ENCODE measurements at places on chromosomes 1 and 21.

GRCh38 chr1:197224160-197224559 is 43.9 kb upstream of the CRB1 start:
- no peak for DNase-seq
- H3K27me3 ChIP-seq: no peaks in the 10 kb centered on the region

DNA sequence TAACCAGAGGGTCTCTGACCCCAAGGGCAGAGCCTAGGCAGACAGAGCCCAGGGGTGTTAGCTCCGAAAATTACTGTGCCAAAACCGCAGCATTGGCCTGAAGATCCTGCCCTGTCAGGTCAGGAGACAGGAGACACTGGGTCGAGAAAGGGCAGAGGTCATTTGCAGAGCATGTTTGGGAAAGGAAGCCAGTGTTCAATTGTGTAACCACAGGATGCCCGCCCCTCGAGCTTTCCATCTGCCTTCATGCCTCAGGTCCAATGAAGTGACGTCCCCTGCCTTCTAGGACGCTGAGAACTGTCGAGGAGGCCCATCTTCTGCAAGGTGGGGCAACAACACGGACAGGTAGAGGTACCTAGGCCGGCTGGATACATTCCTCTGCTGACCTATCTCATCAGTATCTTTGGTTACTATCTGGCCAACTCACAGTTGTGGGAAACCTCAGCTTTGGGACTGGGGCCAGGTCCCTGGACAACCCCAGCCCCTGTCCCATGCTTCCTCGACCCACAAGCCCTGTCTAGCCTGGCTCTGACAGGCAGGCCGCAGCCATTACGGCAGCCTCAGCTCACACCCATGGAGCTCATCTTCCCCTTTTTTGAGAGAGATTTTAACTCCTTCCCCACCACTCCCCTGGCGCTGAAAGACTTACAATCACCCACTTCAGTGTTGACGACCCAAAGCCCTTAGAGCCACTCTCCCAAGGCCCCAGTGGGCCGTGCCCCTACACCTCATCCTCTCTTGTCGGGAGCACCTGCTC is 1.3 kb downstream of the ARL8A start:
- peak overlapping the region; percentile 77 for H3K4me3 ChIP-seq
- no peaks in the 10 kb centered on the region for H3K27me3 ChIP-seq
- H3K27ac ChIP-seq: peak overlapping the region; percentile 93
- peaks cover 35% of the 10 kb centered on the region for H3K4me1 ChIP-seq

DNA sequence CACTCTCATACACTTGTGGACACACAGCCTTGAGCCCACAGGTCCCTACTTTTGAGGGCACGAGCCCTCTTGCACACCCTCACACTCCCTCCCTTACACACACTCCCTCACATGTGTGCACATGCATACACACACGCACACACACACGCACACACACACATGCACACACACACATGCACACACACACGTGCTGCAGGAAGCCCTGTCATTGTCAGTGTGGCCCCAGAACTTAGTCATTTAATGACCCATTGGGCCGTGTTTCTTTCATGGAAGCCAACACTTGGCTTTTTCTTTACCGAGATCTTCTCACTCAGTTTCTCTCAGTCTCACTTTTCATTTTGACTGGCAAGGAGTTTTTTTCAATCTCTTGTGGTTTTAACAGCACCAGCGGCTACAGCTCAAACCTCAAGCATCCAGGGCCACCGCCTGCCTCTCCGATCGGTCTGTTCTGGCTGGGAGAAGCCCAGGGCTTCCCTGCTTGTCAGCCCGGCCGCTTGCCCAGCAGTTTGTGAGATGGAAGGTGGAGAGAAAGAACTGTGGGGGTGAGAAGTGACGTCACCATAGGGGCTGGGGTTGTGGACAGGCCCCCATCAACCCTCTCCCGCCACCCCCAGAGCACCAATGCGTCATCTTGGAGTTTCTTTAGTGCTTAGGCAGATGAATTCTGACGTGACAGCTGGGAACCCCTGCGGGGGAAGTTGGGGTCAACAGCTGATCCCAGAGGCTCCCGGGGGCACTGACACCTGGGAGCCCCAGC is 15.8 kb upstream of the TNFRSF8 start:
- DNase-seq: no peak
- H3K36me3 ChIP-seq: no peaks in the 10 kb centered on the region
- H3K4me1 ChIP-seq: peaks cover 8% of the 10 kb centered on the region
- no peak overlapping the region for H3K4me3 ChIP-seq
- H3K27ac ChIP-seq: no peak overlapping the region

DNA sequence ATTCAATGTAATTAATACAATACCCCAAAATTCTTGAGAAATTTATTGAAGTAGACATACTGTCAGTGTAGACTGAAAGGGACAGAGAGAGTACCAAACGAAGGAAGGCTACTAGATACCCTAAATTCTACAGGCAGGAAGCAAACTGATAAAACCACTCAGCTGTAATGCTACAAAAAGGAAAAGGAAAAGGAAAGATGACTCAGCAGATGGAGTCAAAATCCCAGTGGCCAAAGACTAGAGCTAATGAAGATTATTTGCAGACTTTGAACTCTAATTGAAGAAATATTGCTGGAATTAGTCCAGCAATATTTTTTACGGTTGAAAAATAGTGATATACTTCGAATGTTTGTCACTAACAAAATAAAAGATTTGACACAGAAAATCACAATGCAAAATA is 671.9 kb downstream of the BRINP3 start:
- H3K27ac ChIP-seq: no peak overlapping the region
- DNase-seq: no peak
- H3K36me3 ChIP-seq: no peaks in the 10 kb centered on the region
- no peaks in the 10 kb centered on the region for H3K4me1 ChIP-seq

- no peak for DNase-seq
- H3K36me3 ChIP-seq: peaks cover 72% of the 10 kb centered on the region
- peaks cover 21% of the 10 kb centered on the region for H3K4me1 ChIP-seq
- H3K27ac ChIP-seq: no peak overlapping the region
Measured at GRCh38 chr1:6547301-6547700, 7.0 kb downstream of the NOL9 start.

DNA sequence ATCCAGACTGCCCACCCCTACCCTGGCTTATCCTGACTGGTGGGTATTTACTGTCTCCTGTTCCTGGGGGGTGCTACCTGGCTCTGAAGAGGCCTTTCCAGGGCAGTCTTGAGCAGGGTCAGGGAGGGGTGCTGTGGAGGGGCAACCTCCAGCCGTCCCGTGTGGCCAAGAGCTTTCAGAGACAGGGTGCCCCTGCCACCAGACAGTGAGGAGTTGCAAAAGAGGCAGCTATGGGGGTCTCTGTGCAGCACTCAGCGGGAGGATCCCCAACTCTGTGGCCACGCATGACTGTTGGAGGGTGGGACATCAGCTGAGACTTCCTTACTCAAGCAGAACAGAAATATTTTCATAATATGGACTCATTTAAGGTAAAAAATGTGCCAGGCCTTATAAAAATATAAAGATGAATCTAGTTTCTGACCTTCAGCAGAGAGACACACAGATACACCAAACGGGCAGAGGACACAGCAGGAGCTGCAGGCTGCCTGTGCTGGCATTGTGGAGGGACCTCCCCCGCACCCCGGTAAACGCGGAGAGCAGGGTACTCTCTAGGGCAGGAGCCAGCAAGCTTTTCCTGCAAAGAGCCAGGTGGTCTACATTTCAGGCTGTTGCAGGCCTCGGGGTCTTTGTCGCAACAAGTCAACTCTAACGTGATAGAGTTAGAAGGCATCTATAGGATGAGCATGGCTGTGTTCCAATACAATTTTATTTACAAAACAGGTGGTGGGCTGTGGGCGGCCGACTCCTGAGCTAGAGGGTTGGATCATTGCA is 252.6 kb downstream of the RHOU start:
- no peak overlapping the region for H3K27ac ChIP-seq
- DNase-seq: no peak
- no peaks in the 10 kb centered on the region for H3K27me3 ChIP-seq
- peaks cover 19% of the 10 kb centered on the region for H3K4me1 ChIP-seq
- H3K36me3 ChIP-seq: no peaks in the 10 kb centered on the region
- no peak overlapping the region for H3K4me3 ChIP-seq

- no peak for DNase-seq
- H3K4me1 ChIP-seq: peaks cover 17% of the 10 kb centered on the region
- H3K36me3 ChIP-seq: no peaks in the 10 kb centered on the region
- no peak overlapping the region for H3K27ac ChIP-seq
- no peak overlapping the region for H3K4me3 ChIP-seq
Measured at GRCh38 chr1:109808703-109809102, 45.0 kb upstream of the EPS8L3 start.

GRCh38 chr1:5664906-5665875 is 327.0 kb downstream of the NPHP4 start:
- no peak overlapping the region for H3K4me3 ChIP-seq
- H3K4me1 ChIP-seq: peaks cover 17% of the 10 kb centered on the region
- no peak for DNase-seq
- H3K27me3 ChIP-seq: peaks cover 20% of the 10 kb centered on the region
- no peaks in the 10 kb centered on the region for H3K36me3 ChIP-seq
- no peak overlapping the region for H3K27ac ChIP-seq

- no peaks in the 10 kb centered on the region for H3K27me3 ChIP-seq
- no peak overlapping the region for H3K4me3 ChIP-seq
- DNase-seq: peak; percentile 69
- H3K36me3 ChIP-seq: no peaks in the 10 kb centered on the region
Measured at GRCh38 chr21:45537746-45538291, 4.4 kb downstream of the SLC19A1 start.

GRCh38 chr1:109761227-109762038 is 2.3 kb downstream of the EPS8L3 start:
- peaks cover 8% of the 10 kb centered on the region for H3K4me1 ChIP-seq
- peak; percentile 73 for DNase-seq
- no peak overlapping the region for H3K27ac ChIP-seq
- H3K4me3 ChIP-seq: no peak overlapping the region
- no peaks in the 10 kb centered on the region for H3K36me3 ChIP-seq
- no peaks in the 10 kb centered on the region for H3K27me3 ChIP-seq

DNA sequence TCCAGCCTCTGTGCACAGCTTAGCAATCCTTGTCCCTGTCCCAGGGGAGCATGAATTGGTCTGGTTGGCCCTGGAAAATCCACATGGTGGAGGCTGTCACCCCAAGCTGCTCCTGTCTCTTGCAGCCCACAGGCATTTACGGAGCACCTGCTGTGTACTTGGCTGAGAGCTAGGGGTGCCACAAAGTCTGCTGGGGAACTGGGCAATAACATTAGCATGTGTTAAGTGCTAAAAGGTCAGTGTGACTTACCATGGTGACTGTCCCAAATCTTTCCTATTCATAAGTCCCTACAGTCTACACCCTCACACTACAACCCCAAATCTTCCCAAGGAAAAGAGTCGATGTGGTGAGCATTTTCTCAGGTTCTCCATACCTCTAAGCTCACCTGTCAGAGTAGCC is 53.6 kb upstream of the ARTN start:
- H3K4me1 ChIP-seq: peaks cover 19% of the 10 kb centered on the region
- no peak overlapping the region for H3K27ac ChIP-seq
- no peaks in the 10 kb centered on the region for H3K27me3 ChIP-seq
